ENCODE measurements at places on chromosomes 3 and 15.

DNA sequence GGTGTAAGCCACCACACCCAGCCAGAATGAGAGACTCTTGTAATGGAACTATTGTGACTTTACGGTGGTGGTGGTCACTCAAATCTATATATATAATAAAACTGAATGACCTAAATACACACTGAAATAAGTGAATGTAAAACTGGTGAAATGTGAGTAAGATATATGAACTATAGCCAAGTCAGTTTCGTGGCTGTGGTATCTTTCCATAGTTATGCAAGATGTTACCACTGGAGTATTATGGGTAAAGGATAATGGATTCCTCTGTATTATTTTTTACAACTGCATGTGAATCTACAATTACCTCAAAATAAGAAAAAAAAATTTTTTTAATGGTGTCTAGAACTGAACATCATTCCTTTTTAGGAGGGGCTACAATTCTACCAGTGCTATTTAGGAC lies 21.9 kb downstream of the PIK3CB start:
- no peak for DNase-seq

DNA sequence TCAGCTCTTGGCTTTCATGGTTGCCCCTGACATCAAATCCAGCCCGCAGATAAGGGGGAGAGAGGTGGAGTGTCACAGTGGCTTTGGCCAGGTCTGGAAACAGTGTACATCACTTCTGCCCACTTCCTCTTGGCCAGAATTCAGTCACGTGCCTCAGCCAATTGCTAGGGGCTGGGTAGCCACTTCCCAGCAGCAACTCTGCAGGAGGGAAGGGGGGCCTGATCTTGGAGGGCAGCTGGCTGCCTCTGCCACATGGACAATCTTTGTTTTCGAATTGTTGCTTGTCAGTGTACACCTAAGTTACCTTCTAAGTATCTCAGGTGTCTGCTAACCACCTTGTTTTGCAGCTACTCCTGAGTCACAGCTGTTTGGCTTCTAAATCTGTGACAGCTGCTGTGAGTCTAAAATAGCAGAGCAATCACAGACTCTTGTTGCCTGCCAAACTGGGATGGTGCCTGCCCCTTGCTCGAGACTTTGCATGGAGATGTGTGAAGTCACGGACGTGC lies 41.0 kb upstream of the LIMD1 start:
- DNase-seq = no peak

DNA sequence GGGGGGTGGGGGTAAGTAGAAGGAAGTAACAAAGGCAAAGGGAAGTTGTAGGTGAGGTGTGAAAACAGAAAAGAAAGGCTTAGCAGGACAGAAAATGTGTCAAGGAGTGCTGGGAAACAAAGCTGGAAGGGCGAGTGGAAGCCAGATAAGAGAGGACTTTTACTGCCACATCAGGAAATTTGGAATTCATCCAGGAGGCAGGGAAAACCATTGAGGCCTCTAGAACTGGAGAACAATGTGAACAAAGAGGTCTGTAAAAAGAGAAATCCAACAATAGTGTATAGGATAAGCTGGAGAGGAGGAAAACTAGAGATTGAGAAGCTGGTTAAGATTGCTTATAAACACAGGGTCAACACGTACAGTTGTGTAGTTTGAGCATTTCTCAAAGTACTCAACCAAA lies 116.6 kb downstream of the NTRK3 start:
- DNase-seq = no peak

GRCh38 chr3:8457039-8457438 lies 44.6 kb upstream of the LMCD1 start:
- no peak for DNase-seq
